ENCODE measurements at places on chromosomes 11 and 22.

DNA sequence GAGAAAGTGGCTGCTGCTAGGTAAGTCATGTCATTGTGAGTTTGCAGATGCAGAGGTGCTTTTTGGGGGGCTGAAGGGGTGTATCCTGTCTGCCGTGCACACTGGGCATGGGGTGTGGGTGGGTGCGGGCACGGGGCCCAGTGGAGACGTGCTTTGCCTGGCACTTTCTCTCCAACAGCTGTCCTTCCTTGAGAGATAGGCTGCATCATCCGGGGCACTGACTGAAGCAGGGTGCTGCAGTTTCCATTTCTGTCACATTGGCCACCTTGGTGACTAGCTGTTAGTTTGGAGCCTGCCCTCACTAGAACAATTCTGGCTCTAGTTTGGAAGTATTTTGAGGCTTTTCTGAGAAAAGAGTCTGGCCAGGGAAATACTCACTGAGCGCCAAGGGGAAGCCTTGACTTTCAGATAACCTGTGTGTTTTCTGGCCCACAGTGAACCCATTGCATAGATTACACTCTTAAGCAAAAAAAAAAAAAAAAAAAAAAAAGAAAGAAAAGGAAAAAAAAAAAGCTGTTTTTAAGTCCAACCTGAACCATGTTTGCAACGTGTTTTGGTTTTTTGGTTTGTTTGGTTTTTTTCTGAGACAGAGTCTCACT lies 219.2 kb downstream of the NAV2 start:
- no peak for DNase-seq
- H3K27me3 ChIP-seq = no peaks in the 10 kb centered on the region
- H3K4me3 ChIP-seq = peak overlapping the region; percentile 61
- H3K4me1 ChIP-seq = peaks cover 23% of the 10 kb centered on the region
- H3K36me3 ChIP-seq = peaks cover 15% of the 10 kb centered on the region
- H3K27ac ChIP-seq = no peak overlapping the region

GRCh38 chr11:8806974-8807373 lies 104.0 kb upstream of the AKIP1 start:
- peaks cover 56% of the 10 kb centered on the region for H3K4me1 ChIP-seq
- no peak overlapping the region for H3K27ac ChIP-seq
- H3K27me3 ChIP-seq = peaks cover 4% of the 10 kb centered on the region
- peak overlapping the region; percentile 19 for H3K4me3 ChIP-seq
- H3K36me3 ChIP-seq = peaks cover 6% of the 10 kb centered on the region

GRCh38 chr11:108197351-108197750 lies 25.1 kb downstream of the NPAT start:
- peaks cover 19% of the 10 kb centered on the region for H3K4me1 ChIP-seq
- peaks cover 19% of the 10 kb centered on the region for H3K36me3 ChIP-seq
- H3K27ac ChIP-seq = no peak overlapping the region
- H3K4me3 ChIP-seq = no peak overlapping the region

DNA sequence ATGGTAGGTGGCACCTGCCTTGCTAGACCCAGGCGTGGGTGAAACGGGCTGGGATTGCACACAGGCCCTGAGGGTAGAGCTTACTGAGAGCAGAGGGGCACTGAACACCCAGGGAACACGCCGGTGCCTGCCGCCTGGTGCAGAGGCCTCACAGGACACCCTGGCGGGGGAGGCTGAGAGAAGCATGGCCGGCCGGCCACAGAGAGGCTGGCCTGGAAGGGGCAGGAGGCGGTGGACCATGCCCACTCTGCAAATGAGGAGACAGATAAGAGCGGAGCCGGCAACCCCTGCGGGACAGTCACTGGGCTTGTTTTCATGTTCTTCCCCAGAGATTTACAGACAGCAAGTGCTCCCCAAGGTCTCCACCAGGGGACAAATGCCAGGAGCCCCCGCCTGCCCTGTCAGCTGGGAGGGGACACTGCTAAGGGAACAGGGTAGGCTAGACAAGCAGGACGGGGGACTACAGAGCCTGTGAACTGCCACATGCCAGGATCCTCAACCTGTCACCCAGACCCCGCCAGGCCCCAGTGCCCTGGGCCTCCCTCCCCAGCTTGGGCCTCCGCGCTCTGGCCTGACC lies 38.5 kb upstream of the TCF20 start:
- H3K27me3 ChIP-seq = peaks cover 21% of the 10 kb centered on the region
- no peaks in the 10 kb centered on the region for H3K36me3 ChIP-seq
- DNase-seq = no peak
- H3K4me3 ChIP-seq = no peak overlapping the region
- H3K27ac ChIP-seq = no peak overlapping the region

DNA sequence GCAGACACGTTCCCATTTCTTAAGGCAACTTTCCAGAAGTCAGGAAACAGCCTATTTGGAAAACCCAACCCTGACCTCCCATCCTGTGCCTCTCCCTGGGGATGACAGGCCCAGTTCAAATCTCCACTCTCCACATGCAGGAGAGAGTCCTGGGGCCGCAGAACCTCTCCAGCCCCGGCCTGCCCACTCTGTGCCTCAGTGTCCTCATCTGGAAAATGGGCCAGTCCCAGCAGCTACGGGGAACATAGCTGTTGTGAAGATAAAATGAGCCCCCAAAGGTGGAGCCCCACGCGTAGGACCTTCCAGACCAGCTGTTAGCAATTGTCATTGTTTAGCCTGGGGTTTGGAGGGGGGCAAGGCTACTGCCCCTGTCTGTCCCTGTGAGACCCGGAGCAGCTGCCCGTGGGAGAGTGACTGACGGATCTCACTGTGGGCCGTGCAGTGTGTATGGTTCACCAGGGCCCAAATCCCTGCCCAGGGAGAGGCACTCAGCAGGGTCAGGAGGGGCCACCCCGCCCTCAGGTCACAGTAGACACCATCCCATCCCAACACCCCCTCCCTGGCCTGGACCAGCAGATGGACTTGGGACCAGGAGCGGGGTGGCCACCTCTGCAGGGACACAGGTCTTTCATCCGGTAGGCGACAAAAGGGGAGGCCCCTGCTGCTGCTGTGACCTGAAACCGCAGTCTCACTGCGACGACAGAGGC lies 145.9 kb downstream of the CTTN start:
- no peaks in the 10 kb centered on the region for H3K36me3 ChIP-seq
- H3K27me3 ChIP-seq = peaks cover 3% of the 10 kb centered on the region
- H3K4me1 ChIP-seq = peaks cover 4% of the 10 kb centered on the region

DNA sequence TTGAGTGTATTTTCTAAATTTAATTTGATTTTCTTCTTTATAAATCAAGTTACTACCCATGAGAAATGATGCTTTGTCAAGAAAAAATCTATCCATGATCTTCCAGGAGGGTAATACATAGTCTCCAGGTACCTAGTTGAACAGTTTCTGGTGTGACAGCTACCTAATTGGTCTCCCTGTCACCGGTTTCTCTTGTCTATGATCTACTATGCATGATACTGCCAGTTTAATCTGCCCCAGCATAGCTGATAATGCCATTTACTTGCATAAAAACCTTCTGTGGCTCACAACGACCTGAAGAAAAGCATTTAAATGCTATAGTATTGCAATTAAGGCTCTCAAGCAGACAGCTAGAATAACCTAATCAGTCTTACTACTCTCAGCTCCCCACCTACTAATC lies 349.5 kb downstream of the DLG2 start:
- no peaks in the 10 kb centered on the region for H3K4me1 ChIP-seq
- no peak overlapping the region for H3K27ac ChIP-seq
- no peaks in the 10 kb centered on the region for H3K36me3 ChIP-seq
- no peak for DNase-seq

- H3K4me1 ChIP-seq = no peaks in the 10 kb centered on the region
- no peak overlapping the region for H3K4me3 ChIP-seq
- DNase-seq = no peak
- H3K27me3 ChIP-seq = no peaks in the 10 kb centered on the region
These were observed 8.6 kb downstream of the THYN1 start for GRCh38 chr11:134244593-134244992.

GRCh38 chr11:120708511-120709183 lies 197.1 kb downstream of the GRIK4 start:
- H3K27ac ChIP-seq = no peak overlapping the region
- peak; percentile 37 for DNase-seq

- H3K4me1 ChIP-seq = no peaks in the 10 kb centered on the region
- no peak overlapping the region for H3K27ac ChIP-seq
- H3K4me3 ChIP-seq = no peak overlapping the region
- H3K27me3 ChIP-seq = peaks cover 4% of the 10 kb centered on the region
- no peaks in the 10 kb centered on the region for H3K36me3 ChIP-seq
These were observed 256.7 kb downstream of the GRM5 start for GRCh38 chr11:88809126-88809525.

- peaks cover 7% of the 10 kb centered on the region for H3K4me1 ChIP-seq
- DNase-seq = no peak
- peak overlapping the region; percentile 93 for H3K4me3 ChIP-seq
- no peaks in the 10 kb centered on the region for H3K36me3 ChIP-seq
- H3K27me3 ChIP-seq = peaks cover 37% of the 10 kb centered on the region
- H3K27ac ChIP-seq = peak overlapping the region; percentile 94
These were observed 1.1 kb downstream of the JHY start for GRCh38 chr11:122883646-122883979.

GRCh38 chr11:113533425-113533698 lies 58.2 kb upstream of the DRD2 start:
- H3K4me1 ChIP-seq = peaks cover 5% of the 10 kb centered on the region
- no peaks in the 10 kb centered on the region for H3K36me3 ChIP-seq

DNA sequence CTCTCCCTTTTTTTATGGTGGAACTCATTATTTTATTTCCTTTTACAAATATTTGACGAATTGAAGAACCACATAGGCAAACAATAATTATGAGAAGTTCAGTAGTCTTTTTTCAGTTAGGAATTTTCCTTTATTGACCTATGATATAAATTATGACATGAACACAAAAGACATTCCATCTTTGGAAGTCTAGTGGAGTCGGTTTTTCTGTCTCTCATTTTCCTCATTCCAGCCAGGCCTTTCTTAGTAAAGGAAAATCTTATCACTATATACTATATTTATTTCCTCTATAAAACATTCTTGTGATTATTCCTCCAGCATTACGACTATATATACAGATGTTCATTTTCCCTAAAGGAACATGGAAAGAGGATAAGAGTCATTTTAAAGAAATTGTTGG lies 1046.1 kb downstream of the DLG2 start:
- H3K4me3 ChIP-seq = no peak overlapping the region
- H3K4me1 ChIP-seq = no peaks in the 10 kb centered on the region
- H3K27ac ChIP-seq = no peak overlapping the region

DNA sequence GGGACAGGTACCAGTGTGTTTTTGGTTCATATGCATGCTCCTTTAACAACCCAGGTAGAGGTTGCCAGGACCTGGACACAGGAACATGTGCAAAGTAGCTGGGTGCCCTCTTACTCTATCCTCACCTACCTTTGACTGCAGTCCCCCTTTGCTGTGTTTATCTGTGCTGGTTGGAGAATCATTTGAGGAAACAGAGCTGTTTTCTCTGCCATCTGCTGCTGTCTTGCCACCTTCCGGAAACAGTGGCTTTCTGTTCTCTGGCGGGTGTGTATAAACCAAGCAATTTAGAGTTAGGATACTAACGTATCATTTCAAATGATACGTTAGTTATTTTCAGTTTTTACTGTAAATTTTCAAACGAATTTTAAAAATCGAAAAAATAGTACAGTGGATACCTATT lies 171.9 kb upstream of the TTC12 start:
- H3K36me3 ChIP-seq = peaks cover 4% of the 10 kb centered on the region
- peaks cover 5% of the 10 kb centered on the region for H3K27me3 ChIP-seq
- peaks cover 31% of the 10 kb centered on the region for H3K4me1 ChIP-seq
- no peak for DNase-seq
- no peak overlapping the region for H3K4me3 ChIP-seq
- H3K27ac ChIP-seq = no peak overlapping the region

GRCh38 chr11:7538031-7538430 lies 24.2 kb downstream of the PPFIBP2 start:
- no peaks in the 10 kb centered on the region for H3K27me3 ChIP-seq
- no peak for DNase-seq
- H3K4me3 ChIP-seq = no peak overlapping the region
- H3K27ac ChIP-seq = peak overlapping the region; percentile 81

- no peaks in the 10 kb centered on the region for H3K36me3 ChIP-seq
- DNase-seq = no peak
- H3K27ac ChIP-seq = peak overlapping the region; percentile 2
- H3K27me3 ChIP-seq = peaks cover 43% of the 10 kb centered on the region
- peaks cover 6% of the 10 kb centered on the region for H3K4me1 ChIP-seq
These were observed 2.2 kb downstream of the SLC35F2 start for GRCh38 chr11:107856180-107856980.

- DNase-seq = no peak
- H3K4me1 ChIP-seq = peaks cover 51% of the 10 kb centered on the region
- peak overlapping the region; percentile 5 for H3K27ac ChIP-seq
- peaks cover 23% of the 10 kb centered on the region for H3K36me3 ChIP-seq
- no peak overlapping the region for H3K4me3 ChIP-seq
- H3K27me3 ChIP-seq = peaks cover 6% of the 10 kb centered on the region
These were observed 5.5 kb downstream of the PRSS23 start for GRCh38 chr11:86805873-86806310.

DNA sequence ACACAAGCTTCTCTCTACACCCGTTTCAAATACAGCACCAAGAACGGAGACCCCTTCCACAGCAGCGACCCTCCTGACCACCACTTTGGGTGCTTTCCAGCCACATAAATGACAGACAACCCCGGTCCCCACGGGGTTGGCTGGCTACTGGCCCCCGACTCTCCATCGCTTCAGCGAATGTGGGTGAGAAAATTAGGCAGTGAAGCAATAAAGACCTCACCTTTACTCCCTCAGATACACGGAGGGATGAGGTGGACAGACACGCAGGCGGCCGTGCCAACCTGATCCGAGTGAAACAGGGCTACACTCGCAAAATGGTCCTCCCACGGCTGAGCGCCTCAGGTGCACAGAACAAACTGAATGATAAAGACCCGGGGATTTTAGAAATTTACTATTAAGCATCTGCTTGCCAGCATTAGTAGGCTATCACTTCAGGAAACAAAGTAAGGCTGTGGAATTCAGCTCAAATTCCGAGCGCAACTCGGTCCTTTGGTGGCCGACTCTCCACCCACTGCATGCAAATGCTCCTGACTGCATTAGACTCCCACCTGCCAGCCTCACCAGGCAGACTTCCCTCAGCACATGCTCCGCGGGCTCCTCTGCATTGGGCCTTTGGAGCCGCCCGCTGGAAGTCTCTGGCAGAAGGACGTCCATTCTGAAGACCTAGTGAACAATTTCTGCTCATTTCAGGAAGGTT lies 12.8 kb upstream of the EFCAB6 start:
- peaks cover 16% of the 10 kb centered on the region for H3K4me1 ChIP-seq
- DNase-seq = peak; percentile 50
- H3K27ac ChIP-seq = peak overlapping the region; percentile 46
- H3K27me3 ChIP-seq = no peaks in the 10 kb centered on the region

DNA sequence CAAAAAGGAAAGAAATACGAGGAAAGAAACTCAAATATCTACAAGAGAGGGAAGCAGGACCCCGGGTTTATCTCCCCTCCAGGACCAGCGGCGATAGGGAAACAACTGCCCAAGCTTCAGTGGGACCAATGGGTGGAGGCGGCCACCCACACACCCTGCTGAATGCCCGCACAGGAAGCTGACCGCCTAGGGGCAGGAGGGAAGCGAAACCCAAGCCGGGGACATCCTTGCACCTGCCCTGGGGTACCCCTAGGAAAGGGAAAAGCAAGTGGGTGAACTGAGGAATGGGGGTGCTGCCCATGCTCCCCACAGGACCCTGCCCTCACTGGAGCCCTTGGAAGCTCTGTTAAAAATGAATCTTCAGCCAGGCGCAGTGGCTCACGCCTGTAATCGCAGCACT lies 27.6 kb upstream of the HMOX1 start:
- no peak overlapping the region for H3K4me3 ChIP-seq
- DNase-seq = no peak
- no peaks in the 10 kb centered on the region for H3K36me3 ChIP-seq
- peaks cover 5% of the 10 kb centered on the region for H3K27me3 ChIP-seq
- no peak overlapping the region for H3K27ac ChIP-seq
